ENCODE measurements at places on chromosomes 2 and 18. TPM values are rescaled to one million over a fixed set of nuclear protein-coding genes. Genes with fewer than 3 reads are reported as not detected.

The FBXO36 gene
- total RNA-seq, result 0.94 TPM

The MZT2B gene
- total RNA-seq, result 365 TPM

The NIFK gene
- total RNA-seq, result 59.9 TPM

The SP5 gene
- not detected for total RNA-seq

The ZSCAN30 gene
- total RNA-seq, result 1.2 TPM

The SERPINB4 gene
- total RNA-seq, result not detected

The IL36B gene
- 0.37 TPM for total RNA-seq

The CENPA gene
- 46.7 TPM for total RNA-seq

The HOXD4 gene
- total RNA-seq, result 0.56 TPM

The GPR17 gene
- 0.19 TPM for total RNA-seq

The REG1B gene
- total RNA-seq, result not detected

The CRYBA2 gene
- total RNA-seq, result not detected

The MTIF2 gene
- total RNA-seq, result 50.7 TPM

The CNRIP1 gene
- total RNA-seq, result 2.3 TPM

The ANKRD30B gene
- not detected for total RNA-seq

The RAPGEF4 gene
- total RNA-seq, result 0.26 TPM

The FOXI3 gene
- not detected for total RNA-seq

The CNDP1 gene
- not detected for total RNA-seq

The CCBE1 gene
- total RNA-seq, result 12.5 TPM

Measured in A549 treated with ZK216348 at 1 μM for 4 hours (cell line).